NCI-H446 (cell line): ENCODE measurements at places on chromosomes 3 and 15.

GRCh38 chr15:70799667-70800450, 36.5 kb upstream of the UACA start:
- no peak for DNase-seq

DNA sequence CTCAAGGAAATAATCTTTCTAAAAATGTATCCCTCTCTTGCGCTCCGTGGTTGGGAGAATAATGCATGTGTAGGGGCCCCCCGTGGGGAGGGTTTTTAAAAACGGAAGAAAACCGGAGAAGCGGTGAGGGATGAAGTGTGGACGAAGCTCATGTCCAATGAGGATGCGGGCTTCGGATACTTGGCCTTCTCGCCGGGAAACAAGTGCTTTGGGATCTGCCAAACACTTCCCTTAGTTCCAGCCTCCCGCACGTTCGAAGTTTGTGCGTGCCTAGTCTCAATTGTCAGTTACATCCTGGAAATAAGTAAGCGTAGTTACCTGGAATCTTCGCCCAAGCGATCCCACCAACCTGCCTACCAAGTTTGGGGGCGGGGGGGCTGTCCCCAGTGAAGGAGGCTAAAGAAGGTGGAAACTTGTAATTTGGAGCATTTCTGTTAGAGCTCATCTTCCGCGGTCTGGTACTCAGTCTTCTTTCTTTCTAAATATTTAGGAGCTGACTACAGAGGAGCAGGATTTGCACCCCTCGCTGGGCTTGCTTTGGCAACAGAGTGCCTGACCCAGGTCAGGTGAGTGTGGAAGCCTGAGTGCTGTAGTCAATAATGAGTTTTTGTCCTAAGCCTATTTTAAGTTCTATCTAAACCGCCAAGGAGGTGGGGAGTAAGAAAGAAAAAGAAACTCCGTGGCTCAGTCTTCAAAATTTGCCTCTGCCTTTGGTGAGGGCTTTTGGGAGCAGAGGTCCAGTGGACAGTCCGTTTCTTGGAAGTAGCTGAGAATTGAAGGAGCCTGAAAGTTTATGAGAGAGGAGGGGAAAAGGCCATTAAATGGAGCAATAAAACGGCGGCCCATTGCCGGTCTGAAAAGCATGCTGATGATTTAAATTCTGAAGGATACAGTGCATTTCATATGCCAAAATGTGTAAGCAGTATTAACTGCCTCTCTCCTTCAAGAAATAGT, 1.1 kb downstream of the ITPR1 start:
- no peak for DNase-seq

DNA sequence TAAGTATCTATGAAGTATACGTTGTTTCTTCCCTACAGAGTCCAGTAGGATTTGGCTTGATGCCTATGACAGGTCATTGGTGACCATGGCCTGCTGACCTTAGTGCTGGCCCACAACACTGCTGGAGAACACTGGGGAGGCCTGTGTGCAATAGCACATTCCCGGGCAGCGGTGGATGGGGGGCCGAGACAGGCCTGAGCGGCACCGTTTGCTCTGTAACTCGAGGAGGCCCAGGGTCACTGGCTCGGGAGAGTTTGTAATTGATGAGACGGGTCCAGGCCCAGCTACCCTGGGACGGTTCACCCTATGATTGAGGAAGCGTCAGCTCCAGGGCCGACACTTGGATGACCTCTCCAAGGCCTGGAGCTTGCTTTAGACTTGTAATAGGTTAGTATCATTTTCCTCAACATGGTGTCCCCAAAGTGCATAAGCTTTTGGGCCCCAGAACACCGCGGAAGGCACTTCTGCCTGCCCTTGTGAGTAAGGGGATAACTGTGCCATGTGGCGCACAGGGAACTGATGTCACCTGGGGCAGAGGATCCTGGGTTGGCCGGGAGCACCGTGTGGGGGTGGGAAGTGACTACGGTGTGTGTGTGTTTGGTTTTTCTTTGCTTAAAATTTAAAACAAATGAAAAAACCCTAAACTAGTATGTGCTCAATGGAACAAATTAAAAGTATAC, 12.0 kb downstream of the TRPM1 start:
- no peak for DNase-seq

GRCh38 chr3:47841786-47842349, 38.9 kb downstream of the DHX30 start:
- no peak for DNase-seq

GRCh38 chr15:85649372-85649771, 145.4 kb downstream of the KLHL25 start:
- DNase-seq = no peak
